ENCODE measurements at places on chromosomes 4 and X.

- no peaks in the 10 kb centered on the region for H3K4me1 ChIP-seq
- no peak for DNase-seq
- no peaks in the 10 kb centered on the region for H3K36me3 ChIP-seq
- H3K27me3 ChIP-seq: no peaks in the 10 kb centered on the region
- H3K4me3 ChIP-seq: no peak overlapping the region
Observed at GRCh38 chr4:26873391-26874026, 12.9 kb downstream of the STIM2 start.

DNA sequence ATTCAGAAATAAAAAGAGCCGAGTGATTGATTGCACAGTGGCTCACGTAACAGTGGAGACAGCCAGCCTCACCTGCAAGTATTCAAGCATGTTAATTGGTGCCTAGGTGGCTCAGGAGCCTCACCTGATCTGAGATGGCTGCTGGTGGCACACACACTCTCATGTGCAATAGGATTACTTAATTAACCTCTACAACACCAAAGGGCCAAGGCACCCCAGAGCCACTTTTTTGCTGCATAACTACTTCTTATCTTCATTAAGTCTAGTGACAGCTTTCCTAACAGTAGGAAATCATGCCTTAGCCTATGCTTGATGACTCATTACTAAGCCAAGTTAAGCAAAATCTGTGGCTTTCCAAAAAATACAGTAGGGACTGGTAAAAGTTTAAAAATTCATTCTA lies 117.3 kb upstream of the NOCT start:
- peak; percentile 39 for DNase-seq
- no peaks in the 10 kb centered on the region for H3K27me3 ChIP-seq
- H3K36me3 ChIP-seq: no peaks in the 10 kb centered on the region
- H3K27ac ChIP-seq: peak overlapping the region; percentile 84

- H3K27me3 ChIP-seq: no peaks in the 10 kb centered on the region
- H3K4me3 ChIP-seq: no peak overlapping the region
- no peak overlapping the region for H3K27ac ChIP-seq
- peaks cover 6% of the 10 kb centered on the region for H3K4me1 ChIP-seq
- peak; percentile 2 for DNase-seq
Observed at GRCh38 chr4:1086011-1086410, 27.4 kb downstream of the RNF212 start.

GRCh38 chr4:101347267-101347556 lies at the start of gene PPP3CA:
Gene PPP3CA (minus strand): TSS chr4:101347526.
- no peak for DNase-seq
- peak within 1 kb of the TSS; percentile 95 for H3K27ac ChIP-seq
- H3K4me3 ChIP-seq: peak within 1 kb of the TSS; percentile 90

DNA sequence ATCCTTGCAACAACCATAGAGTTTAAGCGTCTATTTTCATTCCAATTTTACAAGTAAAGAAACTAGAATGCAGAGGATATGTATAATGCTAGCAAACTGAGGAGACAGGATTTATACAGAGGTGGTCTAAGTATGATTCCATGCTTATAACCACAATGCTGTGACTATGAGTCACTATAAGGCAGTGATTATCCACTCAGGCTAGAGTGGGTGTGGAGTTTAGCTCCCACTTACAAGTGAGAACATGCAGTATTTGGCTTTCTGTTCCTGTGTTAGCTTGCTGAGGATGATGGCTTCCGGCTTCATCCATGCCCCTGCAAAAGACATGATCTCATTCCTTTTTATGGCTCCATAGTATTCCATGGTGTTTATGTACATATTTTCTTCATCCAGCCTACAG lies 41.6 kb upstream of the EDA2R start:
- no peaks in the 10 kb centered on the region for H3K4me1 ChIP-seq
- no peak overlapping the region for H3K4me3 ChIP-seq
- no peak for DNase-seq
- H3K27me3 ChIP-seq: no peaks in the 10 kb centered on the region

GRCh38 chrX:12777670-12778069 lies 13.5 kb upstream of the PRPS2 start:
- H3K4me1 ChIP-seq: no peaks in the 10 kb centered on the region
- H3K4me3 ChIP-seq: no peak overlapping the region
- H3K36me3 ChIP-seq: no peaks in the 10 kb centered on the region
- no peaks in the 10 kb centered on the region for H3K27me3 ChIP-seq

All from hepatocyte (in vitro differentiated cells).